ENCODE measurements at places on chromosomes 2 and 18. TPM values are rescaled to one million over a fixed set of nuclear protein-coding genes. Genes with fewer than 3 reads are reported as not detected.

DNA sequence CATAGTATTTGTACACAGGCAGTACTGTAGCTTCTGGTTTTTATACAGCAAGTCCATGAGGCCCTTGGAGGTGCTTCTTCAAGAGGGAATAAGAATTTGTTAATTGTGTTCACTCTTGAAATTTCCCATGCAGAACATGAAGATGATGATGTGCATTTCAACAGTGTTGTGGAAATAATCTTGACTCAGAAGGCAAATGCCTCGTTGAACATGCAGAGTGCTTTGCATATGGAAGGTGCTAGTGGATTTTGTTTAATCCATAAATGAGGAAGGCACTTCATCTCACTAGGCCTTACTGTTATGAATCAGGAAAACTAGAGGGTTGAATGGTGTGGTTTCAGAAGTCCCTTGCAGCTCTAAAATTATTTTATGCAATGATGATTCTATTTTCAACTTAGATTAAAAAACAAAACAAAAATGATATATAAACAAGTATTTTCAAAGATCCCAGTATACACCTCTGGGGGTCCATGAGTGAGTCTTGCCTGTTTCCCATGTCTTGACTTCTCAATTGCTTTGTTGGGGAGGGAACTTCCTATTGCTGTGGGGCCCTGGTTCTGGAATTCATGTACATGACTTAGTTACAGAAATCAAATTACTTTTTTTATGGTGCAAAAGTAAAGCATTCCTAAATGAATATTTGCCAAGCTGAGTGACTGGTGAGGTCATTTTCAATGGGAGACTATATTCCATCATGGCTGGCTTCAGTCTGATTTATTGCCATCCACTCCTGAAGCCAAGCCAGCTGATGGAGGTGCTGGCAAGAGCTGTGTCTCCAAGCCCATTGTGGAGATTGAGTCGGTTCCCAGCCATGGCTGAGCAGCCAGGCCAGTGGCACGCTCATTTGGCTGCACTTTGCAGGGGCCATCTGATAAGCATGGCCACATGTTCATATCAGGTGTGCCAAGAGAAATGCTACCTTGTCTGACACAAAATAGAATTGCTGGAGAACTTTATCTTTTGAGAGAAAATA, 56.5 kb downstream of the MGAT5 start:
- no peak for DNase-seq

Gene CCDC141
- total RNA-seq = 4.0 TPM

Gene MPP4
- 1.3 TPM for total RNA-seq

DNA sequence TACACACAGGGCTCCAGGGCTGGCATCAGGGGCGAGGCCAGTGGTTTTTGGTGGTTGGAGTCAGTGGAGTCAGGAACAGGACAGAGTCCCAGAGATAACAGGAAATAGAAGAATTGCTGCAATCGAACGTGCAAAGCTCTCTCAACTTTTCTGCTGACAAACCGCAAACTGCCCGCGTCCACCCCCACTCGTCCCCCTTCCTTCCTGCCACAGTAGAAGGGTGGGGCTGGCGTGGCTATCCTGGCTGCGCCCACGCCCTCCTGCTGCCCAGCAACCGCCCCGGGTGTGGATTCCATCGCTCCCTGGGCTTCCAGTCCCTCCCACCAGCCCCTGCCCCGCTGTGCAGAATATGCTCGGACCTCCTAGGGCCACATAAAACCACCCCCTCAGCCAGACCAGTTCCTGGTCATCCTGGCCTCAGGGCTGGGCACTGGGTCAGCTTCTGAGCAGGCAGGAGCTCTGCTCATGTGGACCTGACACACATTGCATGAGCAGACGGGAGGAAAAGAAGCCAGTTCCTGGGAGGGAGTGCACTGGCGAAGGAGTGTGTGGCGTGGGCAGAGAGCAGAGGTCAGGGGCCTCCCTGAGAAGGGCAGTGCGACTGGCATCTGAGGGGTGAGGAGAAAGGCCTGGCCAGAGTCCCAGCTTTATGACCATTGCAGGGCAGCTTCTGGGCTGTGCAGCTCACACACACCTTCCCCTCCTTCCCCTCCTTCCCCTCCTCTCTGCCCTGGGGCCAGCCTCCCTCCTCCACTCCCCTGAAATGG, 85.4 kb upstream of the ATG16L1 start:
- DNase-seq = peak; percentile 6

DNA sequence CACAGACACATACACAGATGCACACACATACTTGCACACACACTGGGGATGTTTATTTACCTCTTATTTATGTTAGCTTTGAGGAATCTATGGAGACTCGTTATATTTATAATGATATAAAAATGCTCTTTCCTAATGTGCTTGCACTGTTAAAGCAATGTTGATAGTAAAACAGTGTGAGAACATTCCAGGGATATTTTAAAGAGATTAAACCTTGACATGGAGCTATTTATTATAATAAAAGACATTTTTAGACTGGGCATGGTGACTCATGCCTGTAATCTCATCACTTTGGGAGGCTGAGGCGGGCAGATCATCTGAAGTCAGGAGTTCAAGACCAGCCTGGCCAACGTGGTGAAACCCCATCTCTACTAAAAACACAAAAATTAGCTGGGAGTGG, 557.3 kb upstream of the ZNF804A start:
- no peak for DNase-seq

All from NCI-H460 (cell line).